ENCODE measurements at places on chromosomes 12 and 14.
A peak's percentile ranks its signal among the peaks of the same experiment; 100 is the strongest.

- no peak for DNase-seq
These were observed 211.1 kb downstream of the GLT1D1 start for GRCh38 chr12:129064209-129064855.

- no peak for DNase-seq
These were observed 4.6 kb downstream of the KRT80 start for GRCh38 chr12:52187206-52187605.

DNA sequence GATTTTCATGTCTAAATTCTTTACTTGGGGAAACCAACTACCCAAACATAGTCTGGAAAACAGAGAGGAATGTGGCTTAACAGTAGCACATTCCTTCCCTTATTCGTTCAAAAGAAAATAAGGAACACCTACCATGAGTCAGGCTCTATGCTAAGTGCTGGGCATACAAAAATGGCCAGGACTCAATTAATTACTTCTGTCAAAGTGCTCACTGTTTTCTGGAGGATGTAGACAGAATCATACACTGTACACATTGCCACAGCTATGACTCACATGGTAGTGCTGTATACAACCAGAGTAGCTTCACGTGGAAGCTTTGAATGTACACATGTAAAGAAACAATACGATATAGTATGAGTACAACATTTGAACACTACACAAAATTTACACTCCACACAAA, 50.1 kb downstream of the SLC25A21 start:
- peak; percentile 44 for DNase-seq

GRCh38 chr12:9741726-9742125, 8.8 kb upstream of the CLECL1 start:
- no peak for DNase-seq

GRCh38 chr14:102184316-102185035, 44.8 kb downstream of the WDR20 start:
- no peak for DNase-seq

DNA sequence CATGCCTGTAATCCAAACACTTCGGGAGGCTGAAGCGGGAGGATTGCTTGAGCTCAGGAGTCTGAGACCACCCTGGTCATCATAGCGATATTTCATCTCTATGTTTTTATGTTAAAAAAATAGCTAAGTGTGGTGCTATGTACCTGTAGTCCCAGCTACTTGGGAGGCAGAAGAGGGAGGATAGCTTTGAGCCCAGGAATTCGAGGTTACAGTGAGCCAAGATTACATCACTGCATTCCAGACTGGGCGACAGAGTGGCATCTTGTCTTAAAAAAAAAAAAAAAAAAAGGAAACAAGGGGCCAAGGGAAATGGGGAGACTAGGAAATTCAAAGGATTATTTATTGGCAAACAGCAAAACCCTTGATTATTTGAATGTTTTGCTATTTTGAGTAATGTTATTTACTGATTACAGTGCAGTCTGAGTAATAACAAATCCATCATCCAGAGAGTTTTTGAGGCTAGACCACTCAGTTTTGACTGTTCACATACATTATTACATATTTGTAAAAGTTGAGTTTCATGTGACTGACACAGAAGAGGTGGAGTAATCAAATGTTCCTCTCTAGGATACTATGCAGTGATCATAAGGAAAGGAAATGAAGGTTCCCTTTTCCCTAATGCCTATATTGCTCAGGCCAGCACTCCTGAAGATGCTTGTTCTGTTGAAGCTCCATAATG, 40.8 kb downstream of the PRKCH start:
- DNase-seq = no peak

DNA sequence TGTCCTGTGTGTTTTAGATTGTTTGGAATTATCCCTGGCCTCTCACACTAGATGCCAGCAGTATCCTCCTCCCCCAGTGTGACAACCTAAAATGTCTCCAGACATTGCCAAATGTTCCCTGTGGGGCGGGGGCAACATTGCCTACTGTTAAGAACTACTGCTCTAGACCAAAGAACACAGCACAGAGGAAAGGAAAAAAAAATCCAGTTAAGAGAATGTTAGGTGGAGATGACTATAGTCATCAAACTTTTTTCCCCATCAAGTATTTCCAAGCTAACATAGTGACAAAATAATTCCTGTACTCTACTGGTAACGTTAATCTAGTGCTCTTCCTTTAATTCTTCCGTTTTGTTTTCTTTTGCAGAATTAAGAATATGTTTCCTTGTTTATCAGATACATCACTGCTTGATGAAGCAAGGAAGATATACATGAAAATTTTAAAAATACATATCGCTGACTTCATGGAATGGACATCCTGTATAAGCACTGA, 3.5 kb downstream of the CDKN1B start:
- DNase-seq = no peak

- no peak for DNase-seq
These were observed 26.8 kb upstream of the CCDC60 start for GRCh38 chr12:119307747-119308146.
